Naive B cell (primary cell): ENCODE measurements at places on chromosomes 2 and 18. TPM values are rescaled to one million over a fixed set of nuclear protein-coding genes. Genes with fewer than 3 reads are reported as not detected.

The PKDCC gene
- polyA plus RNA-seq: not detected

GRCh38 chr2:171521361-171522051, 768 bp upstream of the CYBRD1 start:
- no peak for DNase-seq
- H3K27me3 ChIP-seq: peaks cover 43% of the 10 kb centered on the region
- H3K36me3 ChIP-seq: no peaks in the 10 kb centered on the region
- H3K27ac ChIP-seq: no peak overlapping the region
- peaks cover 14% of the 10 kb centered on the region for H3K4me1 ChIP-seq

- peaks cover 38% of the 10 kb centered on the region for H3K4me1 ChIP-seq
- H3K4me3 ChIP-seq: peak overlapping the region; percentile 20
- no peak for DNase-seq
- H3K27ac ChIP-seq: no peak overlapping the region
These were observed 71.7 kb downstream of the HS1BP3 start for GRCh38 chr2:20578895-20579825.

The EDAR gene
- polyA plus RNA-seq: 0.05 TPM

- H3K27me3 ChIP-seq: peaks cover 18% of the 10 kb centered on the region
- H3K4me3 ChIP-seq: no peak overlapping the region
- H3K36me3 ChIP-seq: no peaks in the 10 kb centered on the region
- H3K27ac ChIP-seq: no peak overlapping the region
These were observed 25.5 kb upstream of the TDRD15 start for GRCh38 chr2:21098294-21098693.

The LGALSL gene
- not detected for polyA plus RNA-seq

DNA sequence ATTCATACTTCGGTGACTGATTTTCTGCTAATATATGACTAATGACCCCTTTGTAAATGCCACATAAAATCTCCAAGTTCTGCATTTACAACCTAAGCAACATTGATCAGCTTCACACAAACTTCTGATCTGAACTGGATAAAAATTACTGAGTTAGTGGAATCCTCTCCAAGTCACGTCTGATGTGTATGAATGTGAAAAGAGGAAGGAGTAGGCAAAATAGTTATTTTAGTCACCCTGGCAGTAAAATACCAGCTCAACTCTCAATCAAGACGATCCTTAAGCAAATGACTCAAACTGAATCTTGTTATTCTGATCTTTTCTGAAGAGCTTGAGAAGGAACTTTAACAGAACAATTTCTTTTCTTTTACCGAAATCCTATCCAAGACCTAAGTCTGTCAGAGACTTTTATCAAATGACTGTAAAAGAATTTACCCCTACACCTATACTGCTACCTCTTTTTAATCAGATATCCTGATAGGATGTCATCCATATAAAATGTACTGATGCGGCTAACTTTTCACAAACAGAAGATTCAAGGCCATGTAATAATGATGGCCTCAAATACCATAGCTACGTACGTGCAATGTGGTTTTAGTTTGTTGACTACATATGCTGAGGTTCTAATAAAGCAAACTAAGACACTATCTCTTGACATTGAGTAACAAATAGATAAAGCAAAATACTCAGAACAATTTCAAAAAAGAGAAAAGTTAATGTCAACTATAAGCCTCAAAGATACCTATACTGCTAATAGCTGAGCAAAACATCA, 23.7 kb downstream of the CUL3 start:
- no peak for DNase-seq
- no peak overlapping the region for H3K4me3 ChIP-seq
- H3K36me3 ChIP-seq: peaks cover 15% of the 10 kb centered on the region
- H3K4me1 ChIP-seq: peaks cover 52% of the 10 kb centered on the region

The MTCL1 gene
- 0.80 TPM for polyA plus RNA-seq

GRCh38 chr2:38230756-38231155, 146.3 kb downstream of the ATL2 start:
- peaks cover 7% of the 10 kb centered on the region for H3K36me3 ChIP-seq

GRCh38 chr2:13003500-13003899, 286.8 kb downstream of the TRIB2 start:
- no peak overlapping the region for H3K27ac ChIP-seq
- H3K4me3 ChIP-seq: no peak overlapping the region
- DNase-seq: no peak
- H3K27me3 ChIP-seq: peaks cover 3% of the 10 kb centered on the region
- no peaks in the 10 kb centered on the region for H3K4me1 ChIP-seq

DNA sequence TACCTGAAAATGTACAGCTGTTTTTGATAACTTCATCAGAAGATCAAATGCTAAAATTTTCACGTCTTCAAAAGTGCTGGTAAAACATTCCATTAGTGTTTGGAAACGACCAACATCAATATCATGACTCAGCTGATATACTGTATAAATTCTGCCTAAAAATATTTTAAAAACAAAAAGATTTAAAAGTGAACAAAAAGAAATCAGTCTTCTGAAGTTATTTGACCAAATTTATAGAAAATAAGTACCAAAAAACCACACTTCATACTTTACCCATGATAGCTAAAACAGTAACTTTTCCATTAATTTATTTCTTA, 35.6 kb downstream of the THADA start:
- no peak overlapping the region for H3K27ac ChIP-seq
- H3K27me3 ChIP-seq: no peaks in the 10 kb centered on the region
- H3K4me3 ChIP-seq: no peak overlapping the region
- H3K4me1 ChIP-seq: peaks cover 4% of the 10 kb centered on the region

GRCh38 chr18:35974181-35974580, 1.7 kb downstream of the RMP24 start:
- H3K27ac ChIP-seq: peak overlapping the region; percentile 96
- peaks cover 43% of the 10 kb centered on the region for H3K4me1 ChIP-seq
- no peak for DNase-seq
- H3K4me3 ChIP-seq: peak overlapping the region; percentile 99

GRCh38 chr2:73856214-73856613, 27.5 kb downstream of the STAMBP start:
- H3K27ac ChIP-seq: no peak overlapping the region
- no peaks in the 10 kb centered on the region for H3K27me3 ChIP-seq
- H3K4me1 ChIP-seq: peaks cover 9% of the 10 kb centered on the region
- H3K36me3 ChIP-seq: peaks cover 32% of the 10 kb centered on the region

DNA sequence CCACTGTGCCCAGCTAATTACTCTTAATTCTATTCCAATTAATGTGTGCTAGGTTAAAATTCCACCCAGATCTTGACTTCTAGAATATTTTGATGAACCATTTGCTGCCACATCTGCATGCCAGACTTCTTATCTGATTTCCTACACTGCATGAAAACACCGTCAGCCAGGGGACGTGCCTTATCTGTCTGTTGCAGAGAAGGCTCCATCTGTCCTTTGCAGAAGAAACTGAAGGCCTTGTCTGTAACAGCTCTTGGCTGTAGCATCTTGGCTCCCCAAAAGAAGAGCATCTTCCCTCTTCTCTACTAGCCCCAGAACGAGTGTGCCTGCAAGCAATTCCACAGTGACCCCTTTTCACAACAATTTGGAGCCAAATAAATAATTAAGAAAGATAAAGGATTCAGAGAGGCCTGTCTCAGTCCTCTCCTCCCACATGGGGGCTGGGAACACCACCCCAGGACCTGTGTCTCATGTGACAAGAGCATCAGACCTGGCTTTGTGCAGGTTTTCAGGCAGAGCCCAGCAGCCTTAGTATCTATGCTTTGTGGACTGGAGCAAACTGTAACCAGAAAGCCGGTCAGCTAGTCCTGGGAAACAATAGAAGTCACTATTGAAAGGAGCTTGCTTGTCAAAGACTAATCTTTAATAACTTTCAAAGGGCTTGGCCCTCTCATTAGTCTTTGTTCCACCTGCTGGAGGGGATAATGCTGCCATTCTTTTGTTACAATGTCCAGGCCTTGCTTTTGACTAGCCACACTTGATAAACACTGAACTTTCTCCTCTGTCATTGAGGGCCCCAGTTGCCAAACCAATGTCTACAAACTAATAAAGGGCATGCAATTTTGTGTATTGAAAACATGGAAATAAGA, 84.0 kb upstream of the NEUROD1 start:
- H3K4me3 ChIP-seq: no peak overlapping the region
- no peaks in the 10 kb centered on the region for H3K4me1 ChIP-seq
- H3K36me3 ChIP-seq: no peaks in the 10 kb centered on the region

The ALLC gene
- polyA plus RNA-seq: not detected

DNA sequence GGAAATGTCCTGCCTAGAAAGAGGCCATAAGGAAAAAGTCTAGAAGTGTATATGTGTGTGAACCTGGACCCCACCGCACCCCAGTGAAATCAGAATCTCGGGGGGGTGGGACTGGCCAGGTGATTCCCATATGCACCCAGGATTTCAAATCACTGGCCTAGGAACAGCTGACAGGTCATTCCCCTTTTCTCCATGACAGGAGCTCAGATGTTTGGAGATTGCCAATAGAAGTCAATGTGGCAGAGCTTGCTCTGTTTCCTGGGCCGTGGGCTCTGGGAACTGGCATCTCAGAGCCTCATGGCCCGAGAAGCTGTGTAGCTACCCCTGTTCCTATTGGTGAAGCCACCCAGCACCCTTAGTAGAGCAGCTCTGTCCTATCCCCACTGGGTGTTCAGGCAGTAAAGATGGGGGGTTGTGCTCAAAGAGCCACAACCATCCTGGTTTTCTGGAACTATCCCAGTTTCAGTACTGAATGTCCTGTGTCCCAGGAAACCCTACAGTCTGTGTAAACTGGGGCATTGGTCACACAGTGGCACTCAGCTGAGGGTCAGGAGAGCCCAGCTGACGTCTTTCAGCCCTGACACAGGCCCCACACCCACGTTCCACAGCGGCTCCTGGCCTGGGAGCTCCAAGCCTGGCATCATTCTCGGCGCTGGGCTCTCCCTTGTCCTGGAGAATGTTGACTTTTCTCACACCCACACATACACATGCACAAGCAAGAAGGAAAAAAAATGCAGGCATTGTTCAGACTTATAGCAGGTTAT, 18.9 kb downstream of the GNLY start:
- no peaks in the 10 kb centered on the region for H3K36me3 ChIP-seq
- H3K4me3 ChIP-seq: no peak overlapping the region
- no peak for DNase-seq
- no peaks in the 10 kb centered on the region for H3K4me1 ChIP-seq
- H3K27ac ChIP-seq: no peak overlapping the region
- peaks cover 33% of the 10 kb centered on the region for H3K27me3 ChIP-seq

GRCh38 chr2:68943581-68944568, 8.8 kb downstream of the GKN2 start:
- H3K27me3 ChIP-seq: peaks cover 45% of the 10 kb centered on the region
- H3K36me3 ChIP-seq: no peaks in the 10 kb centered on the region

DNA sequence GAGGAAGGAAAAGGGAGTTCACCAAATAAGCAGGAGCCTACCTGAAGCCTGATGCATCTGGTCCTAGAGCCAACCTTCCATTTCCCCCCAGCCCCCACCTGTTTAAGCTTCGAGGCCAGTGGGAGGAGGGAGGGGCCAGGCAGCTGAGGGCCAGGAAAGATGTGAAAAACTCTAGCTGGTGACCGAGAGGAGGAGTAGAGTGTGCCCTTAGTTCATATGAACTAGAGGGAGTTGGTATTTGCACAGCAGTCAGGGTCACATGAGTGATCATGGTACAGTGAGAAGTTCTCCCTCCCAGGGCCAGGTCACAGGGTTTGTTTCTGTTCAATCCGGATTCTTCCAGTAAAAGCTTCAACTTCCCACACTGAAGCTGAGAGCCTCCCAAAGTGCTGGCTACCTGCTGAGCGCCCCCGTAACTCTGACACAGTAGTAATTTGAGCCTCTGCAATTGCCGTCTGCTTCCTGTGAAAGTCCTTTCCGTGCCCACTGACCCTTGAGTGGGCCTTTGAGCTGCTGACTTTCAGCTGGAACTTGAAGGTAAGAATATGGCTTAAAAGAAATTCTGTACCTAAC, at the start of gene SULT1C2:
TSS of gene SULT1C2 (plus strand) at position 362 of the 573 bp plus-strand sequence. CDS start 4,773 bp downstream, outside the sequence.
- no peaks in the 10 kb centered on the region for H3K36me3 ChIP-seq
- DNase-seq: no peak
- no peak within 1 kb of the TSS for H3K4me3 ChIP-seq
- peak within 1 kb of the TSS; percentile 28 for H3K27ac ChIP-seq

- no peaks in the 10 kb centered on the region for H3K27me3 ChIP-seq
- no peak overlapping the region for H3K4me3 ChIP-seq
- no peaks in the 10 kb centered on the region for H3K4me1 ChIP-seq
- H3K27ac ChIP-seq: no peak overlapping the region
These were observed 67.5 kb downstream of the TANC1 start for GRCh38 chr2:159035790-159036411.

GRCh38 chr2:234091883-234092282, 41.4 kb downstream of the SPP2 start:
- DNase-seq: no peak
- peaks cover 39% of the 10 kb centered on the region for H3K27me3 ChIP-seq

- H3K27me3 ChIP-seq: peaks cover 22% of the 10 kb centered on the region
- H3K4me1 ChIP-seq: no peaks in the 10 kb centered on the region
- DNase-seq: no peak
- H3K4me3 ChIP-seq: no peak overlapping the region
- peaks cover 4% of the 10 kb centered on the region for H3K36me3 ChIP-seq
These were observed 45.1 kb downstream of the C1QL2 start for GRCh38 chr2:119113489-119113770.

The IL18RAP gene
- polyA plus RNA-seq: not detected

The CFAP210 gene
- polyA plus RNA-seq: not detected

The SLC11A1 gene
- 1.1 TPM for polyA plus RNA-seq

GRCh38 chr2:3432693-3433338, 53.3 kb downstream of the TRAPPC12 start:
- no peak for DNase-seq
- no peak overlapping the region for H3K27ac ChIP-seq
- no peak overlapping the region for H3K4me3 ChIP-seq
- H3K4me1 ChIP-seq: peaks cover 3% of the 10 kb centered on the region

The CD226 gene
- polyA plus RNA-seq: 1.1 TPM

The TXNDC2 gene
- polyA plus RNA-seq: not detected

The GPR39 gene
- polyA plus RNA-seq: not detected

The NAT8 gene
- not detected for polyA plus RNA-seq

- no peak for DNase-seq
- H3K36me3 ChIP-seq: no peaks in the 10 kb centered on the region
- H3K4me3 ChIP-seq: no peak overlapping the region
- no peak overlapping the region for H3K27ac ChIP-seq
- no peaks in the 10 kb centered on the region for H3K4me1 ChIP-seq
These were observed 977.4 kb downstream of the TMEM182 start for GRCh38 chr2:103739186-103739585.

GRCh38 chr2:199509403-199509802, 51.7 kb upstream of the SATB2 start:
- no peaks in the 10 kb centered on the region for H3K36me3 ChIP-seq
- DNase-seq: no peak
- no peaks in the 10 kb centered on the region for H3K4me1 ChIP-seq
- no peak overlapping the region for H3K27ac ChIP-seq
- no peak overlapping the region for H3K4me3 ChIP-seq

GRCh38 chr2:171883275-171883893, 10.7 kb downstream of the SLC25A12 start:
- DNase-seq: no peak
- no peaks in the 10 kb centered on the region for H3K36me3 ChIP-seq
- H3K27ac ChIP-seq: no peak overlapping the region
- no peaks in the 10 kb centered on the region for H3K27me3 ChIP-seq

The IL1RL1 gene
- not detected for polyA plus RNA-seq

DNA sequence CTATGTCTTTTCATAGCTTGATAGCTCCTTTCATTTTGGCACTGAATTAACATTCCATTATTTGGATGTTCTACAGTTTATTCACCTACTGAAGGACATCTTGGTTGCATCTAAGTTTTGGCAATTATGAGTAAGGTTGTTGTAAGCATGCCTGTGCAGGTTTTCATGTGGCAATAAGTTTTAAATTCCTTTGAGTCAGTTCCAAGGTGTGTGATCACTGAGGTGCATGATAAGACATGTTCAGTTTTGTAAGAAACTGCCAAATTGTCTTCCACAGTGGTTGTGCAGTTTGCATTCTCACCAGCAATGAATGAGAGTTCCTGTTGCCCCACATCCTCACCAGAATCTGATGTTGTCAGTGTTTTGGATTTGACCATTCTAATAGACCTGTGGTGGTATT, 24.2 kb downstream of the XDH start:
- H3K36me3 ChIP-seq: no peaks in the 10 kb centered on the region
- DNase-seq: no peak
